OCI-M1 (cell line): ENCODE measurements at places on chromosomes 3 and 15.

- no peak for DNase-seq
These were observed 9.5 kb downstream of the NECTIN3 start for GRCh38 chr3:111081008-111081545.

DNA sequence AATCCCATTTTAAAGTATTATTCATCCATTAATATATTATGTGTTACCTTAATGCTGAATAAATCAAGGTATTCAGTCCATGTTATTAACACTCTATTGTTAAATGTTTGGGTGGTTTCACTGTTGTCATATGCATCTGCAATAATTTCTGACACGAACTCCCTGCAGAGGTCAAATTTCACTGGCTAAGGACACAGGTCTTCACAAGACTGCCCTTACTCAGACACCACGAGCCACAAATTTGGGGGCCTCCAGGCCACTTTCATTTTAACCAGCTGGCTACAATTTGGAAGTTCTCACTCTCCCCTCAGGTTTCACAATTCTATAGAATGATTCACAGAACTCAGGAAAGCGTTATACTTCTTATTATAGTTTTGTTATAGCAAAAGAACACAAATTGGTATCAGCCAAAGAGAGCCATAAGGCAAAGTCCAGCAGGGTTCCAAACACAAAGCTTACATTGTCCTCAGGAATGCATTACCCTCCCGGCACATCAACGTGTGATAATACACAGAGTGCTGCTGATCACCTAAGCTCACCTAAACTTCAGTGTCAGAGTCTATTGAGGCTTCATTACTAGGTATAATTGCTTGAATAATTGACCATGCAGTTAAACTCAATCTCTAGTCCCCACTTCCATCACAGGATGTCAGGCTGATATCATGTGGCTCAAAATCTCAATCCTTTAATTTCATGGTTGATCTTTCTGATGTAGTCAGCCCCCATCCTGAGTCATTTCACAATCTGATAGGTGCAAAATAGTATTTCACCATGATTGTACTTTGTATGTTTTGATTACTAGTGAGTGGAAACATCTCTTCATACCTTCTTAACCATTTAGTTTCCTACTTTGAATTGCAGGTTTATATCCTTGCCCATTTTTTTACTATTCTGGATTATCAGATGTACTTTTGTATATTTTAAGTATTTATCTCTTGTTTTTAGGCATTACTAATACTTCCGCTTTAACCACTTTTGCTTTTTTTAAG is 441.4 kb upstream of the AGTR1 start:
- DNase-seq: no peak

- DNase-seq: no peak
These were observed 9.2 kb downstream of the NFKBIZ start for GRCh38 chr3:101858464-101859030.

DNA sequence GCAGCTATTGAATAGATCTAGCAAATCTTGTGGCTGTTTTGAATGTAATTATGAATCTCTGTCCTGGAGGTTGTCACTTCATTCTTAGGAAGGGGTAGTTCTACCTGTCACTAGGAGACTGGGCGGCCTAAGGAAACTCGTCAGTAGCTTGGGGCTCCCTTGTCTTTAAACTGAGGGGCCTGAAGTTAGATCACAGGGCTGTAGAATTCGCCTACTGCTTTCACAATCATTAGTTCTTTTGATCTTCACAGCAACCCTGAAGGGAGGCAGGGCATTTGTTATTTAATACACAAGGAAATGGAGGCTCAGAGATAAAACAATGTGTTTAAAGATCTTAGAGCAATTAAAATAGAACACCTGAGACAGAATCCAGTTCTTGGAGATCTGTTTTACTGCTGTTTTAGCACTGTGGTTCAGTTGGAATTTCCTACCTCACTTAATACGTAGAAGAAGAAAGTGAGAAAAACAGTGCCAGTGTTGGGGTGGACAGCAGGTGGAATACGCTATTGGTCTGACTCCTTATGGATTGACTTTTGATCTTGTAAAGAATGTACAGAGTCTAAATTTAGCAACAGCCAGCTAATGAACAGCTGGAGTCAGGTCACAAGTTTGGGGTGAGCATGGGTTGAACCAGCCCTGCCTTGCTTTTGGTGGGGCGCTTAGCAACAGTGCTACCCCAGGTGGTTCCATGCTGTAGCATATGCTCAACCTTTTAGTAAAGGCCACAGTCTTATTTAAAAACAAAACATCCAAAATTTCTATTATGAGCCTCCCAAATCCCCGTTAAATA is 71.4 kb upstream of the BHLHE40 start:
- DNase-seq: no peak

DNA sequence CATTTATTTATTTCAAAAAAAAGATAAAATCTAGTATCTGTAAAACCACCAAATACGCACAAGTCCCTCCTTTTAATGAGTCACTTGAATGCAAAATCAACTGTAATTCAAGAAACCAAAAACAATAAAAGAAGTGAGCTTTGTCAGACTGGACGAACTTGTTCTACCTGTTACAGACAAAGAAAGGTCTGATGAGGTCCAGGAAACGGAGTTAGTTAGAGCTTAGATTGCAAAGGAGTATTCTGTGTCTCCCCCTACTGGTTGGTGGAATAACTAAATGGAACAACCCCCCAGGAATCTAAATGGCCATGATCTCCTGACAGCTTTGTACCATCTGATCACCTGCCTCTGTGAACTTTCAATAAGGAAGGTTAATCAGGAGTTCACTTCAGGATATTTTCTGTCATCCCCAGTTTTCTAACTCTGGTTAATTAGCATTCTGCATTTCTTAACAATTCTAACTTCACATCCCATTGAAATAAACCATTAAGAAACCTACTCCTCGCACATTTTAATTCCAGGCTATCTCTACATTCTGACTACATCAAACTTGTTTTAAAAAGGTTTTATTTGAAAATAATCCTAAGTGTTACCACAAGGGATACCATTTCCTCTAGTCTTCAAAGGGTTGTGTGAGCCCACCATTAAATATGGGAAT is 333.0 kb upstream of the SATB1 start:
- DNase-seq: peak; percentile 75

GRCh38 chr15:61731099-61731498 is 329.1 kb downstream of the VPS13C start:
- no peak for DNase-seq

- DNase-seq: no peak
These were observed 128.9 kb downstream of the MEGF11 start for GRCh38 chr15:66124651-66125050.

- no peak for DNase-seq
These were observed 3.0 kb upstream of the GCSAM start for GRCh38 chr3:112136046-112136445.

- no peak for DNase-seq
These were observed 73.2 kb downstream of the PRICKLE2 start for GRCh38 chr3:64152086-64152485.
